Adrenal gland (tissue), 19 donors: ENCODE measurements at places on chromosomes 5 and 9. TPM values are rescaled to one million over a fixed set of nuclear protein-coding genes. Genes with fewer than 3 reads are reported as not detected.

GRCh38 chr9:8784838-8785237, 985.3 kb upstream of the DMAC1 start:
- H3K27me3 ChIP-seq, result no peaks in the 10 kb centered on the region
- no peak overlapping the region for H3K27ac ChIP-seq
- no peaks in the 10 kb centered on the region for H3K36me3 ChIP-seq
- H3K4me1 ChIP-seq, result peaks cover 3% of the 10 kb centered on the region
- DNase-seq, result no peak

Gene PCDHA11
- 0.60 TPM for total RNA-seq

DNA sequence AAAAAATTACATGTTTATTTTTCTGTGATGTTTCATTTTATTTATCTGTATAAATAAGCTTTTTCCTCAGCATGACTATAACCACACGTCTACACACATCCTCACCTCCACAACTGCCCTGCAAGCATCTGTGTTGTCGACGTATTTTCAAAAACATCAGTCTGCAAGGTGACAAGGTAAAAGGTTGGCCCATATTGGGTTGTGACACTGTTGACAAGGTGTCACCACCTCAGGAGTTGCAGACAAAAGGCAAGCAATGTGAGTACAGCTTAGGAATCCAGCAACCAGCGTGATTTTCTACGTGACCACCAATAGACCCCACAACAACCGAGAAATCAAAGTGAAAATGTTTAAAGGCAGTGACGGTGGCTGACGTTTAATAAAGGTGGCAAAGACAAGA, 187.6 kb downstream of the PARP8 start:
- no peaks in the 10 kb centered on the region for H3K4me1 ChIP-seq
- peaks cover 7% of the 10 kb centered on the region for H3K27me3 ChIP-seq
- H3K36me3 ChIP-seq, result no peaks in the 10 kb centered on the region

- no peak overlapping the region for H3K4me3 ChIP-seq
- no peaks in the 10 kb centered on the region for H3K4me1 ChIP-seq
- no peaks in the 10 kb centered on the region for H3K27me3 ChIP-seq
- no peak for DNase-seq
- H3K27ac ChIP-seq, result no peak overlapping the region
Measured at GRCh38 chr9:78386773-78387172, 89.8 kb downstream of the PSAT1 start.

Gene SAPCD2
- total RNA-seq, result 0.24 TPM

Gene ACOT12
- not detected for total RNA-seq

DNA sequence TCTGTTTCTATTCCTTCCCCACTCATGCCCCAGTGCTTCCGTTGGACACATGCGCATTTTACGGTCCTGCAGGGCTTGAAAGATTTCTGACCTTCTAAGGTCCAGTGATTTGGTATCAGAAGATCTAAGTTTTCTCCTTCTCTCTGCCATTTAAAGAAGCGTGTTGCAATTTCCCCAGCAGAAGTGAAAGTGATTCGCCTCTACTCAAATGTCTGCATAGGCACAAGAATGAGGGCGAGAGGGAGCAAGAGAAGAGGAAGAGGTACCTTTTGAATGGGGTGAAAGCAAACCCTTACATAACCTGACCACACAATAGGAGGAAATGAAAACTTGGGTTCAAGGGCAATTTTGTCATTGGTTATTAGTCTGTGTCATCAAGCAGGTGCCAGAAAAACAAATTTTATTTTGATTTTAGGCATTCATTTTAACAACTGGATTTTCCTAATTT, 31.7 kb upstream of the NR3C1 start:
- H3K27ac ChIP-seq, result no peak overlapping the region
- peaks cover 16% of the 10 kb centered on the region for H3K4me1 ChIP-seq
- H3K4me3 ChIP-seq, result no peak overlapping the region
- H3K36me3 ChIP-seq, result no peaks in the 10 kb centered on the region
- DNase-seq, result peak; percentile 25

Gene PCDHGB2
- 4.6 TPM for total RNA-seq

- peak overlapping the region; percentile 76 for H3K27ac ChIP-seq
- no peaks in the 10 kb centered on the region for H3K27me3 ChIP-seq
- peak overlapping the region; percentile 30 for H3K4me3 ChIP-seq
- H3K4me1 ChIP-seq, result peaks cover 12% of the 10 kb centered on the region
Measured at GRCh38 chr9:129383019-129383560, 205.0 kb upstream of the IER5L start.

GRCh38 chr9:93292664-93293328, 108.9 kb downstream of the WNK2 start:
- H3K27ac ChIP-seq, result no peak overlapping the region
- H3K4me3 ChIP-seq, result no peak overlapping the region
- H3K4me1 ChIP-seq, result no peaks in the 10 kb centered on the region
- DNase-seq, result no peak

DNA sequence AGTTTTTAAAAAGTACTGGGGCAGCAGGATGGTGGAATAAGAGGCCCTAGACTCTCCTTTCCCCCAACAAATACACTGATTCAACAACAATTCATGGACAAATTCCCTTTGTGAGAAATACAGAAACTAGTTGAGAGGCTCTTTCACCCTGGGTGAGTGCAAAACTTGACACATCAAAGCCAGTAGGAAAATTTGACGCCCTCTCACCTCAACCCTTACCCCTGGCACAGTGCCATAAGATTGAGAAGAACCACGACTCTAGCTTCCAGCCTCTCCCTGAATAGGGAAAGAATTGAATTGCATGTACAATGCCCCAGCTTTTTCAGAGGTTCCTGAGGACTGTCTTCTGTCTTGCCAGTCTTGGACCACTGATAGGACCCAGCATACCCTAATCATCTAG, 12.3 kb downstream of the KIF4B start:
- H3K27me3 ChIP-seq, result no peaks in the 10 kb centered on the region
- H3K36me3 ChIP-seq, result no peaks in the 10 kb centered on the region
- no peaks in the 10 kb centered on the region for H3K4me1 ChIP-seq
- no peak overlapping the region for H3K27ac ChIP-seq
- no peak overlapping the region for H3K4me3 ChIP-seq

Gene LRRC26
- total RNA-seq, result not detected

Gene SSNA1
- 79.6 TPM for total RNA-seq

- no peaks in the 10 kb centered on the region for H3K4me1 ChIP-seq
- peaks cover 4% of the 10 kb centered on the region for H3K27me3 ChIP-seq
- H3K36me3 ChIP-seq, result no peaks in the 10 kb centered on the region
- DNase-seq, result no peak
Measured at GRCh38 chr5:103519550-103519949, 43.0 kb downstream of the NUDT12 start.

Gene AQP7
- 2.5 TPM for total RNA-seq
